ENCODE measurements at places on chromosomes 16 and 17.

GRCh38 chr17:6800422-6801027 lies 24.5 kb downstream of the FBXO39 start:
- no peak for DNase-seq

GRCh38 chr16:19701091-19701490 lies 16.9 kb downstream of the KNOP1 start:
- DNase-seq: no peak

GRCh38 chr17:73284906-73285602 lies 23.4 kb upstream of the CPSF4L start:
- DNase-seq: no peak

DNA sequence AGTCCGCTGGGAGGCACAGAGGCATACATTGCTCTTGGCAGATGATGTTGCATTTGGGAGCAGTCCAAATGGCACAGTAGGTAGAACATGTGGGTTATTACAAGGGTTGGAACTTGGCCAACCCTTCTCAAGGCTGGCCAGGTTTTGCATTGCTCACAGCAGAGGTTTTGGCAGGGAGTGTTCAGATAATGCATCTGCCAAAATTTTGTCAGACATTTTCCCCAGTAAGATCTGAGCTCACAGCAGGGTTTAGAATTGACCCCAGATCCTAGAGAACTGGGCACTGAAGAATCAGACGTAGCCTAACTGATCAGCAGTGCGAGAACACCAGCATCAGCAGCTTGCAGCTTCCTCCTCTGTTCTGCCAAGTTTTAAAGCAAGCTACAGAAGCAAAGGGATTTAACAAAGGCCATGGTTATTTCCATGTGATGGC lies 468.8 kb upstream of the KIF2B start:
- no peak for DNase-seq

DNA sequence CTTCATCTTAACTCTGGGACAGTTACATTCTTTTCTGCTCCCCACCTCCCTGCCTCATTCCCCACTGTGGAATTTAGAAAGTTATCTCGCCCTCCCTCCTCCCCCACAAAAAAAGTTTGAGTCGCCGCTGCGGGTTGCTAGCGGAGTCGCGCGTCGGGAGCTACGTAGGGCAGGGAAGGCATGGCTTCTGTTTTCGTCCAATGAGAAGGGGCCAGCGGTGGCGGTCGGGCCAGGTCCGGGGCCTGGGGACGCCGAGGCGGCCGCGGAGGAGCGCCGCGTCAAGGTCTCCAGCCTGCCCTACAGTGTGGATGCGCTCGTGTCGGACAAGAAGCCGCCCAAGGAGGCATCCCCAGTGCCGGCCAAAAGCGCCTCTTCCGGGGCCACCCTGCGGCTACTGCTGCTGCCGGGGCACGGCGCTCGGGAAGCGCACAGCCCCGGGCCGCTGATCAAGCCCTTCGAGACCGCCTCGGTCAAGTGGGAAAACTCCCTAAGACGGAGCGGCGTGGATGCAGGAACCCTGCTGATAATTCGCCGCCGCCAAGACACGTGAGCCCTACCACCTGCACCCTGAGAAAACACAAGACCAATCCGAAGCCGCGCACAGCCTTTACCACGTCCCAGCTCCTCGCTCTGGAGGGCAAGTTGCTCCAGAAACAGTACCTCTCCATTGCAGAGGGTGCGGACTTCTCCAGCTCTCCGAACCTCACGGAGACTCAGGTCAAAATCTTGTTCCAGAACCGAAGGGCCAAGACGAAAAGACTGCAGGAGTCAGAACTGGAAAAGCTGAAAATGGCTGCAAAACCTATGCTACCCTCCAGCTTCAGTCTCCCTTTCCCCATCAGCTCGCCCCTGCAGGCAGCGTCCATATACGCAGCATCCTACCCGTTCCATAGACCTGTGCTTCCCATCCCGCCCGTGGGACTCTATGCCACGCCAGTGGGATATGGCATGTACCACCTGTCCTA lies 8.9 kb downstream of the OR4D1 start:
- DNase-seq: no peak

GRCh38 chr17:36779550-36779949 lies 157.7 kb upstream of the LHX1 start:
- no peak for DNase-seq
